ENCODE measurements at places on chromosomes 16 and 17. TPM values are rescaled to one million over a fixed set of nuclear protein-coding genes. Genes with fewer than 3 reads are reported as not detected.

DNA sequence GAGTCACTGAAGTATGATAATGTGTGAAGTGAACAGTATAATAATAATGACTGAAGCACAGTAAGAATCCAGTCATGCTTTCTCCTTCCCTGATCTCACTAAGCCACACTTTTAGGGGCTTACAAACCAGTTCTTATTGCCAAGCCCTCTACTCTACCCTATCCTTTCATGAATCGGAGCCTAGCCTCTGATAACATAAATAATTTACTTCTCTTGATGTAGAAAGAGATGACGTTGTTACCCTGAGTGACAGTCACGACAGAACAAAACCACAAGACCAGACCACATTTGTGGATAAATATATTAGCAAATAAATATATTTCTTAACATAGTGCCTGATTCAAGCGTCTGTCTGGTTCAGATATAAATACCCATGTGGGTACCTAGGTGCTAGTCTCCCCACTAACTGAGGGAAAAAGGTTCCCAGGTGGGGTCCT, 1.4 kb upstream of the SUPT4H1 start:
- DNase-seq, result no peak

DNA sequence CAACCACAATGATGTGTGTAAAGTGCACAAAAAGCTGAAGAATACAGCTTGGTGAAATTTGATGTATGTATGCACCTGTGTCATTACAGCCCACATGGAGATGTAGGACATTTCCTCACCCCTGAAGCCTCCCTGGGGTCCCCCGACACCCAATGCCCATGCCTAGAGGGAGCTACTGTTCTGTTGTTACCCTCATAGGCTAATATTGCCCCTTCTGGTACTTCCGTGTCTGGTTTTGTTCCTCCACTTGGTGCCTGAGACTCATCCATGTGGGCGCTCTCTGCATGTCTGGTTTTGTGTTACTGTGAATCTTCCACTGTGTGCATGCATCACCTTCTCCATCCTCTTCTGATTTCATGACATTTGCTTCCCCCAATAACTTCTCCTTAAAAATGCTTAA, 18.6 kb downstream of the TNFRSF13B start:
- DNase-seq, result no peak

The LITAFD gene
- not detected for polyA plus RNA-seq

The ZG16B gene
- polyA plus RNA-seq, result 0.32 TPM

GRCh38 chr16:84568066-84568465, 49.8 kb downstream of the COTL1 start:
- no peak for DNase-seq

The TUBD1 gene
- polyA plus RNA-seq, result 11.6 TPM

The LYZL6 gene
- polyA plus RNA-seq, result not detected

GRCh38 chr16:50859628-50860360, 117.9 kb downstream of the CYLD start:
- no peak for DNase-seq
